ENCODE measurements at places on chromosomes 1 and 21.
A peak's percentile ranks its signal among the peaks of the same experiment; 100 is the strongest.

- no peak for DNase-seq
Observed at GRCh38 chr1:108691128-108691941, 775 bp upstream of the PRPF38B start.

- DNase-seq, result no peak
Observed at GRCh38 chr1:36301220-36301619, 4.9 kb upstream of the SH3D21 start.

DNA sequence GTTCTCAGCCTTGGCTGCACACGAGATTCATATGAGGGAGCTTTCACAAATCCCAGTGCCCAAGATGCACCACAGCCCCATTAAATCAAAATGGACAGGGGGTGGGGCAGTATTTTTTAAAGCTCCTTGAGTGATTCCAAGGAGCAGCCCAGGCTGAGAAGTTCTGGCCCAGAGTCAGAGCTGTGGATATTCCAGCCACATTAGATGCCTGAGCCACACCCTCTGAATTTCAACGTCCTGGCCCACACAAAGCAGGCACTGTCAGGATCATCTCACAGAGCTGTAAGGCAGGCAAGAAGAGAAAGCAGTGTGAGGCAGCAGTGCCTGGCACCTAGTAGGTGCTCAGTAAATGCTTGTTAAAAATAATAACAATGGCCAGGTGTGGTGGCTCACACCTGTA lies 37.4 kb downstream of the PAX7 start:
- DNase-seq, result peak; percentile 43

GRCh38 chr1:40439247-40439646 lies 11.0 kb upstream of the ZFP69B start:
- peak; percentile 38 for DNase-seq

GRCh38 chr1:84436876-84437655 lies 38.8 kb downstream of the DNASE2B start:
- DNase-seq, result no peak

DNA sequence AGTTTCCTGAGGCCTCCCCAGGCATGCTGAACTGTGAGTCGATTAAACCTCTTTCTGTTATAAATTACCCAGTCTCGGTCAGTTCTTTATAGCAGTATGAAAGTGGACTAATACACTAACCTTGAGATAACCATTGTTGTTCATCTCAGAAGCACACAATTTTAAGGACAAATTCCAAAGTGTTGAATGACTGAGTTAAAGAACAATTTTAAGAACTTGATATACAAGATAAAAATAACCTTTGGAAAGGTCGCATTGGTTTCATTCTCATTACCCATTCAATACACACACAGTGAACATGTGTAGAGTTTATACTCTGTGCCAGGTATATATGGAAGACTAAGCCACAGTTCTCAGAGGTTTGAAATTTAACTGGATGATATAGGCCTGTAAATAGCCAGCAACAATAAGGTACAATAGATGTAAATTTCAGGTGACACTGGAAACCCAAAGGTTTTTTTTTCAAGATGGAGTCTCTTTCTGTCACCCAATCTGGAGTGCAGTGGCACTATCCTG lies 19.1 kb upstream of the SRSF10 start:
- no peak for DNase-seq

- peak; percentile 72 for DNase-seq
Observed at GRCh38 chr1:165073185-165074007, 283.1 kb downstream of the LMX1A start.

GRCh38 chr1:160291248-160292220 lies 6.6 kb upstream of the PEX19 start:
- DNase-seq, result peak; percentile 80

GRCh38 chr1:214739621-214740238 lies 136.7 kb downstream of the CENPF start:
- no peak for DNase-seq

- DNase-seq, result no peak
Observed at GRCh38 chr1:212847549-212847948, at the start of gene SPATA45. TSS of gene SPATA45 (minus strand) at chr1:212847649. CDS start at chr1:212836149, 11,500 bp downstream.

- no peak for DNase-seq
Observed at GRCh38 chr1:6912518-6912917, 127.3 kb downstream of the CAMTA1 start.

GRCh38 chr1:160807247-160807646 lies 11.3 kb downstream of the LY9 start:
- no peak for DNase-seq

DNA sequence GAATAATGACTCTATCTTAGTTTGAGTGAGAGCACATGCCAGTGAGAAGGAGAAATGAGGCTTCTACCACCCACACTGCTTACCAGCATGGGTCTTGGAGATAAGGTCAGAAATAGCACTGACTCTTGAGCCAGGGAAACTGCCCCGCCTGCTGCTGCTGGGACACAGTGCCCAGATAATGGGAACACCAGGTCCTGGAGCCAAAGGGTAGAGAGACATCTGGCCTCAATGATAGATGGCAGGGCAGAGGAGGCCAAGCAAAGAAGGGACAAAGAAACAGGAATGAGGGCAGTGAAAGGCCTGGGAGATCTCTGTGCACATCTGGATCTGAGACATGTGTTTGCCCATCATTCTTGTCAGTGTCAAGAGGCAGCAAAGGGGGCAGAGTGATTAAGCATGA lies 97.4 kb downstream of the MIS18A start:
- no peak for DNase-seq

DNA sequence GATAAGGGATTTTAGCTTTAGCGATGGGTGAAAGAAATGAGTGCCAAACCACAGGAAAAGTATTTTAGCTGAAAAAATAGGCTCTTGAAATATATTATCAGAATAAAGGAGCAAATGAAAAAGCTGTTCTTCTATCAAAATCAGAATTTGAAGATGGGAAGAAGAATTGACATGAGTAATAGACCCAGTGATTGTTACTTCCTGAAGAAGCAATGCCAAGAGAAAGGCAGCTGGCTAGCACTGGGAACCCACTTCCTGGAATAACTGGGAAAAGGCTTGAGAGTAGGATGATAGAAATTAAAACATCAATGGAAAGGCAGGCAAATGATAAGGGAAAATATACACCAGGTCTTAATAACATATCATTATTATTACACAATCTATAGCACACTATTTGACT lies 29.9 kb upstream of the LYPLAL1 start:
- DNase-seq, result peak; percentile 27

- no peak for DNase-seq
Observed at GRCh38 chr1:149844650-149845255, 54.6 kb upstream of the BOLA1 start.

DNA sequence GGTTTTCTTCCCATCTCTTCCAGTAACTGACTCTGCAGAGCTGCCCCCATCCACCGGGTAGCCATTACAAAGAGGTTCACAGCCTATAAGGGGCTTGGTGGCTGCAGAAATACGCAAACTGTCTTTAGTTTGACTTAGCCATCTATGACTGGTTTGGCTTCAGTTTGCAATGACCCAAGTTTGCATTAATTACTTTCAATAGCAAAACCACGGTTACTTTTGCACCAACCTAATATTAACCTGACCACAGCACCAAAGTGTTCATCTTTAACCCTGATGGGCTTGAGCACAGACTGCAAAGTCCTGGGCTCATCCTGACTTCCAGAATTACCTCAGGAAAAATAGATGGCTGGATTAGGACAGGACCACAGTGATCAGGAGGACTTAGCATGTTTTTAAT lies 2.2 kb upstream of the HAO2 start:
- DNase-seq, result no peak

DNA sequence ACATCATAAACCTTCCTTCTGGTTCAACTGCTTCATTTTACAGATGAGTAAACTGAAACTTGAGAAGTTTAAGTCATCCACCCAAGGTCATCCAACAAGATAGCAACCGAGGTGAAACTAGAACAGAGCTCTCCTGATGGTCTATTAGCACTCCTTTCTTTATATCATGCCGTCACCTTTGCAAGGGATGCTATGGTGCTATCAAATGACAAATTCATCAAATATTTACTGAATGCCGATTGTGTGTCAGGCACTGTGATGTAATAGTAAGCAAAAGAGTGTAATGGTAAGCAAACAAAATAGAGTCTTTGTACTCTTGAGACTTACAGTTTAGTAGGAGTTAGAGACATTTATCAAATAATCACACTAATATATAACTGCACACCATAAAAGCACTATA lies 14.0 kb upstream of the SGIP1 start:
- DNase-seq, result peak; percentile 41

GRCh38 chr1:150543500-150544143 lies 5.6 kb upstream of the ADAMTSL4 start:
- DNase-seq, result peak; percentile 52

DNA sequence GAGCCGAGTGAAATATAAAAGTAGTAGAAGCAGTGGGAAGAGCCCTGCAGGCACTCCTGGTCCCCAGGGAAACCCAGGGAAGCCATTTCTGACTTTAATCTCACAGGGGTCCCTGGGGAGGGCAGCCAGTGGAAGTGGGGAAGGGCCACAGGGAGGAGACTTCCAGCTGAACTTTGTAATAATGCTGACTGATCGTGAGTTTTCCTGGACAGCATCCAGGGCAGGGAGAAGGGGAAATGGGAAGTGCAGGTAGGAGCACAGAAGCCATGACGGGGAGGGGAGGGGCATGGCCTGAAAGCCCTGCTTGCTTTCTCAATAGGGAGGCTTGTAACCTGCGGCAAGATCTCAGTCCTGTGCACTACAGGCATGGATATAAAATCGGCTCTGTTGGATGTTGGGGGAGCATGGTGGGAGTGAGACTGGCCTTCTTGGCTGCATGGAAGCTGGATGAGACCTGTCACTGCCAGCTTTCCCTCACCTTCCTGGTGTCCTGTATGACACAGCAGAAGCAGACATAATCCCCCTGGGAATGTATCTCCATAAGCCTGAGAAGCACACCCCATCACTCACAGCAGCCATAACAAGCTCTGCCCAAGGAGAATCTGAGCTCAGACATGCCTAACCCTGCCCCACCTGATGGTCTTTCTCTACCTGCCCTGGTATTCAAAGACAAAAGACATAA lies 15.1 kb upstream of the MX1 start:
- DNase-seq, result peak; percentile 58

GRCh38 chr1:188089461-188089860 lies 1260.7 kb downstream of the PLA2G4A start:
- DNase-seq, result no peak
